ENCODE measurements at places on chromosomes 11 and 22. TPM values are rescaled to one million over a fixed set of nuclear protein-coding genes. Genes with fewer than 3 reads are reported as not detected.
A peak's percentile ranks its signal among the peaks of the same experiment; 100 is the strongest.

GRCh38 chr11:64729851-64730382 lies 6.9 kb upstream of the NRXN2 start:
- DNase-seq: no peak

- DNase-seq: no peak
Measured at GRCh38 chr11:119403021-119403420, 20.0 kb downstream of the THY1 start.

DNA sequence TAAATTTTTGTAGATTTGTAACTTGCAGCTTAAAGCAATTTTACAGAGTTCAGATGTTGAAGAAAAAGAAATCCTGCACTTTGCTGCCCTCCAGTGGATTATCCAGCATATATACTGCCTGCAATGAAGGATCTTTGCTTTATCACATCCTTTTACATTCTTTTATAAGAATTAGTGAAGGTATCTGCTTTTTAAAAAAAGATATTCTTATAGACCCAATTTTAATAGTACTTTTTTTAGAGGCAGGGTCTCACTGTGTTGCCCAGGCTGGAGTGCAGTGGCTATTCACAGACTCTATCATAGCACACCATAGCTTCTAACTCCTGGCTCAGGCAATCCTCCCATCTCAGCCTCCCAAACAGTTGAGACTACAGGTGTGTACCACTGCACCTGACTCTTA lies 60.7 kb downstream of the TTC17 start:
- DNase-seq: peak; percentile 38

- no peak for DNase-seq
Measured at GRCh38 chr11:120977266-120978137, 46.4 kb upstream of the TBCEL start.

MS4A6E gene
- polyA plus RNA-seq: not detected

- no peak for DNase-seq
Measured at GRCh38 chr22:23074451-23074850, 4.1 kb downstream of the GNAZ start.

DNA sequence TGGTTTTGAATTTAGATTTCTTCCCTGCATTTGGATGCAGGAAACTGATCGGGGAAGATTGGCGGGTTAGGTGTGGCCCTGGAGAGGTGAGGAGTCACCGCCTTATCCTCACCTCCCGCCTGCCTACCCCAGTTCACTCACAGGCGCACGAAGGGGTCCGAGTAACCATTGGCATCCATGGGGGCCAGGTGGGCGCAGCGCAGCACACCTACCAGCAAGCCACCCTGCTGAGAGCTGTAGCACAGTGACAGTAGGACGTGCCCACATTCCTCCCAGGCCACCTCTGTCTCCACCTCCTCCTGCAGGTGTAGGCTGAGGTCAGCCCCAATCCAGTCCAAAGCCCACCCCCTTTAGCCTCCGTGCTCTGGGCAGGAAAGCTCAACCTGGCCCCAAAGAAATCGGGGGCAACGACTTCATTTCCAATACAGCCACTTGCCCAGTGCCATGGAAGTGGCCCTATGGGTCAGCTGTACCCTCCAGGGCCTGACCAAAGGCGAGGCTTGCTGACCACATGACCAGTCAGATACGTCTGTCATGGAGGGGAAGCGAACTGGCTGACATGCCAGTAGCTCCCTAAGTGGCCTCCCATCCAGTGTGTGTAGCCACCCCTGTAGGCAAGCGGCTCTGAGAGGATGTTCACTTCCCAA lies 6.7 kb downstream of the NDUFV1 start:
- DNase-seq: no peak

GRCh38 chr11:117625237-117625636 lies 171.8 kb downstream of the DSCAML1 start:
- no peak for DNase-seq

GRCh38 chr11:128563942-128564641 lies 23.3 kb downstream of the ETS1 start:
- DNase-seq: no peak

PACS1 gene
- 61.5 TPM for polyA plus RNA-seq

- DNase-seq: no peak
Measured at GRCh38 chr11:65485920-65486219, 13.0 kb upstream of the MALAT1 start.

DNA sequence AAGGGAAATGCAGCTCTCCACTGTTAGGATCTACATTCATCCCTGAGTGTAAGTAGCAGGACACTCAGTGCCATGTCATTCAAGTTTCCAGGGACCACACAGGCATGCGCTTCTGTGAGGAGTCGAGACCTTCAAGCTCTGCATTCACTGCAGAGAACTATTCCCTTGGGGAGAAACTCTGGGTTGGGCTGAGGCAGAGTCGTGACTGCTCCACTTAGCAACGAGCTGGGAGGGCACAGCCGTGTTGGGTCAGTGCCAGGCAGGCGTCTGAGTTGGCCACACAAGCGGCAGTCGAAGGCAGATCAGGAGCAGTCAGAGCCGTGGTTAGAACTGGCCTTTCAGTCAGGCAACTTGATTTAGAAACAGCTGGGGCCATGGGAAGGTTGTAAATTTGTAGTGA lies 14.7 kb downstream of the MPEG1 start:
- peak; percentile 43 for DNase-seq

DNA sequence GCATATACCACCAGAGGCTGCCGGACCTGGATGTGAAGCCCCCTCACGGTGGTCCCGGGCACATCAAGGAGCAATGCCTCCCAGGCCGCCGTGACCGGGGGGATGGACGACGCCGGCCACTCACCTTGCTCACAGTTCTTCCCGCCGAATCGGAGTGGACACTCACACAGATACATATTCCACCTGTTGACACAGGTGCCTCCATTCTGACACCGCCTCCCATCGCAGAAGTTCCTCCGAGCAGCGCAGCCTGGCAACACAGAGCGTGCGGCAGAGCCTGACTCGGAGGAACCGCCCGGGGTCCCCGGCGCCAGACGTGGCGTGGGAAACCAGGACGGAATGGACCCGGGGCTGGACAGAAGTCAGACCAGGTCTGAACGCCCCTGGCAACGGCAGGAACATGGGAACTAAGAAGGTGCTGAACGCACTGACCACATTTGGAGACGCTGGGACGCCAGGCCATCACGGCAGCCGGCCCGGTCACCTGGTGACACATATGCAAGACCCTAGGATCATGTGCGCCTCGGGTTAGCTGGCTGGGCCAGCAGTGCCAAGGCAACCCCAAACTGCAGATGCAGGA lies 74.2 kb downstream of the TRMU start:
- no peak for DNase-seq

MMP27 gene
- polyA plus RNA-seq: not detected

CTSD gene
- polyA plus RNA-seq: 198 TPM

Measured in left kidney (tissue), 8 donors.